NCI-H1436 treated with DMSO at 0.1 percent for 48 hours (cell line): ENCODE measurements at places on chromosomes 7 and 10.

DNA sequence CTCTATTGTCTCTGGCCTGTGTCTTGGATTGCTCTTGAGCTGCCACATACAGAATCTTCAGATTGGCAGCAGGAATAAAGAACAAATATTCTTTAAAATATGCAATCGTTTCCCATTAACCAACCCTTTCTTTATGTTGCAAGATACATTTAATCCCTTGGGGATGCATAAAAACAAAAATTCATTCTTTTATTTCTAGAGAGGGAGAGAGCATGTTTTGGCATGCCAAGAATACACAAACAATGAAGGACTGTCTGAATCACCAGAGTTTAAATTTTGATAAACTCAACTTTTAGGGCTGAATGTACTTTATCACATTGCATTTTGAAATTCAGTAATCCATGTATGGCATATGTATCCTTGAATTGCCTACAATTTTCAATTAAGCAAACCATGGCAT, 154.3 kb upstream of the SEMA3D start:
- DNase-seq: no peak

- no peak for DNase-seq
These were observed 375.7 kb upstream of the CDC14C start for GRCh38 chr7:48548667-48549066.

GRCh38 chr7:94364816-94365215, 29.9 kb upstream of the COL1A2 start:
- DNase-seq: no peak

DNA sequence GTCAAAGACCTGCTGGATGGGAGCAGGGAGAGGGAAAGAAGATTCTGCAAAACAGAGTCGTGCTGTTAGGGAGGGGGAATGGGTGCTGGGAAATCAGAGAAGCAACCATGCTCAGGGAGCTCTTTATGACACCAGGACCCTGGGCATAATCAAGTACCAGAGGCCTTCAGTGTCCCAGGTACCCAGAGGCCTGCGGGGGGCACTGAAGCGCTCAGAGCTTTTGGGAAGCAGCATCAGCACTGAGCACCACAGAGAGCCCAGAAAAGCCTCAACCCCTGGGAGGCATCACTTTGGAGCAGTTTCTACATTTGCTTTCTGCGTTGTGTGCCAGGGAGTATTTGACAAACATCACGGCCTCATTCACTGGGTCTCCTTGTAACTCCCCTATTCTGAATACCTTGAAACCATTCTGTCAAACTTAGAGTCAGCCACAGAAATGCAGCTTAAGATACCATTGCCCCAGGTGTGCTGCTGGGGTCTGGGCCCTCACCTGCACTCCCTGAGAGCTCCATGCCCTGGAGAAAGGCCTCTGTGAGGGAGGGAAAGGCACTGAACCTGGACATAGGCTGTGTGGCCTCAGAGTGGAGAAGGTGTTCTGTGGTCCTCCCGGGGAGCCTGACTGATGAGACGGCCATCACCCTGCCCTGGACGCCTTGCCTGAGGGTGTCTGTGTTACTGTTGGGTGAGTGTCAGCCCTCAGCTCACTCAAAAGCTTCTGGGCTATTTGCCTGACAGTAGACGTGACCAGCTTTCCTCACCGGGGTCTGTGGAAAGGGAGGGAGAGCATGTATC, 37.1 kb downstream of the CXCL12 start:
- DNase-seq: no peak

DNA sequence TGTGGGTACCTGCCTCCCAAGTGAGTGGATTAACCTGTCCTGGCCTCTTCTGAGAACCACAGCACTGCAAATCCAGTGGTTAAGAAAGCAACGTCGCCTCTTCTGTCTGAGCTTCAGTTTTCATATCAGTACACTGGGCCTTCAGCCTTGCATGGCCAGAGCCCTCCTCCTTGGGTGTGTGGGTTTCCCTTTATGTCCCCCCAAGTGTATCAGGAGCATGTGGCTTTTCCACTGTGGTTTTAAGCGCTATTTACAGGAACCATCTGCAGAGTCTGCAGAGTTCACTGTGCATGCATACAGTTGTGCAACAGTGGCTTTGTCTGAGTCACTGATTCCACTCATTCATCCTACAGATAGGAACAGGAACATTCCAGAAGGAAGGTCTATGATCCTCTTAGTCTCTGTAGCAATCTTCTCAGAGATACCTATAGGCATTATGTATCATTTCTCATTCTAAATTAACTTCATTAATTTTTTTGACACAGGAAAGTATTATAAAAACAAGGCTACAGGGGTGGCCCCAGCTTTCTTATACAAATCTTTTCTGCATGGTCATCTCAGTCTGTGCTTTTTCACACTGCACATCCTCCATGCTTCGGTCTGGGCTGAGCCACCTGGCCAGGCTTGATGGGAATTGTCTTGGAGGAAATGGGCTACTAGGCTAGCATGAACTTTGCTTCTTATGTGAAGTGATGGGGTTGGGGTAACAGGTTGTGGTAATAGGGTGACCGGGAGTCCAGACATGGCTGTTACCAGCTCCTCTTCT, 17.1 kb downstream of the MBL2 start:
- no peak for DNase-seq

GRCh38 chr7:30468041-30468440, 10.5 kb downstream of the NOD1 start:
- DNase-seq: no peak

DNA sequence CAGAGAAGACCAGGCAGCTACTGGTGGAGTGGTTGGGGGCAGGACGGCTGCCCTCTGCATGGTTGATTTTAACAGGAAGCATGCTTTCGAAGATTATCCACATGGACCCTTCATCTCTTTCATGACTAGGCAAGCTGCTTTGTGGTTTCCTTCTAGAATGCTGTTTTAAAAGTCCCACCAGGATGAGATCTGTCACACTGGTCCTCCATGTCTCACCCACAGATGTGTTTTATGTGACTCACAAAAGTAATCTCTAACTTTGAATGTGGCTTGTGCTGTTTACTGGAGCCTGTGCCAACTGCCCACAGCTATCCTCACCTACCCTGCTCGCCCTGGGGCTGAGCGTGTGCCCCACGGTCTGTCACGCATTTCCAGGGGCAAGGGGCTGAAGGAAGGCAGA, 188.8 kb downstream of the GFRA1 start:
- no peak for DNase-seq

GRCh38 chr7:15686957-15687545, 568 bp upstream of the MEOX2 start:
- DNase-seq: no peak

DNA sequence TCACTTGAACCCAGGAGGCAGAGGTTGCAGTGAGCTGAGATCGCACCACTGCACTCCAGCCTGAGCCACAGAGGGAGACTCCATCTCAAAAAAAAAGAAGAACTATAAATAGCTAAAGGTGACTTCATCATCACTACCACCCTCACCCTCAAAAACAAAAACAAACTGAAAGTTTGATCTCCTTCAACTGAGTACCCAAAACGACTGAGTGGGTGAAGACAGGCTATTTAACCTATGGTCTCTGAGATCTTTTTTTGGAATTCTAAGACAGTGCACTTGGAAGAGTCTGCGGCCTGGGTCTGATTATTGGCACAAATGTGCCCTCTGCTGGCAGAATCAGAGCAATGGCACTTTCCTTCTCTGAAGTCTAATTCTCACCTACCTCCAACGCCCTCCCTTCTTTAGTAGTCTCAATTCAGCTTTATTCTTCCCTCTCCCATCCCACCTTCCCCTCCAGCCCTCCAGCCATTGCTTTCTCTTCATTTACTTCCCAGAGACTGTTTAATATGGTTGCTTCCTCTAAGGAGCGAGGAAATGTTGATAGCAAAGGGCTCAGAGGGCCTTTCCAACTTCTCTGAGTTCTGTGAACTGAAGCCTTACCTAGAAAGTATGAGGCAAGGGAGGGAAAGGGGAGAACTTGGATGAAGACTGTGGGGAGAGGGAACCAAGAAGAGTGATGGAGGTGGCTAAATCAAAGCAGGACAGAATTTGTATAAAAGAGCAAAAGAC, 2.9 kb upstream of the MYOZ1 start:
- DNase-seq: no peak

GRCh38 chr7:157096286-157097055, 42.3 kb upstream of the UBE3C start:
- DNase-seq: peak; percentile 13

- DNase-seq: no peak
These were observed 5.5 kb upstream of the CPXM2 start for GRCh38 chr10:123897146-123897545.

DNA sequence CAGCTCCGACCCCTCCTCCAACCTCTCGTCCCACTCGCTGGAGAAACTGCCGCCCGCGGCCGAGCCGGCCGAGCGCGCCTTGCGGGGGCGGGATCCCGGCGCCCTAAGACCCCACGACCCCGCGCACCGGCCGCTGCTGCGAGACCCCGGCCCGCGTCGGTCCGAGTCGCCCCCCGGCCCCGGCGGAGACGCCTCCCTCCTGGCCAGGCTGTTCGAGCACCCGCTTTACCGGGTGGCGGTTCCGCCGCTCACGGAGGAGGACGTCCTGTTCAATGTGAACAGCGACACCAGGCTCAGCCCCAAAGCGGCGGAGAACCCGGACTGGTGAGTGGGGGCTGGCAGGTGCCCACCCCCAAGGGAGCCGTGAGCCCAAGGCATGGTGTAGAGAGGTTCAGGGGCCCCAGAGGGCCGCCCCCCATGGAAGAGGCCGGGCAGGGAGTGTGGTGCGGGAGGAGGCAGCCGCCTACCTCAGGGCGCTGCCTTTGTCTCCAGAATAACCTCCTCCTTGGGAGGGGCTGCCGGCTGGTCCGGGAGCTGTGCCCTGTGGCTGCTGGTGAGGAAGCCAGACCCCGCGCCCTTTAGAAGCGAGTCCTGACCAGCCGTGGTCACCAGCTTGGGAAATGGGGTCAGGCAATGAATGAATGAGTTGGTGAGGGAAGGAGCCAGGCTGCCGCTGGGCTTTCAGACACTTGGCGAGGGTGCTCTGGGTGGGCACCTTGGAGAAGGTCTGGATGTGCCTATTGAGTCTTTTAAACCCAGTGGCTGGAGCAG, 1.3 kb downstream of the FAM20C start:
- no peak for DNase-seq

DNA sequence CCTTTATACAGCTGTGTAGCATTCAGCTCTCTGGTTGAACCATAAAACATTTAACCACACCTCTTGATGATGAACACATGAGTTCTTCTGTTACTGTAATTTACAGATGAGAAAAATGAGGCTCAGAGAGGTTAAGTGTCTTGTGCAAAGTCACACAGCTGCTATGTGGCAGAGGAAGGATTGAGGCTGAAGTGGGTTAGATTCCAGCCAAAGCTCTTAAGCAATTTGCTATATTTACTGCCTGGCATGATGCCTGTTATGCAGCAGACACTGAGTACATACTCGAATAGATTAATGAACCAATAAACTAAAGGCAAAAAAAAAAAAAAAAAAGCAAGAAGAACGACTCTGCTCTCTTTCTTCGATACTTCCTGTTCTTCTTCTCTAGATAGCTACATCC, 35.7 kb downstream of the GFRA1 start:
- DNase-seq: no peak

GRCh38 chr10:100654782-100655325, 90.5 kb upstream of the PAX2 start:
- no peak for DNase-seq

DNA sequence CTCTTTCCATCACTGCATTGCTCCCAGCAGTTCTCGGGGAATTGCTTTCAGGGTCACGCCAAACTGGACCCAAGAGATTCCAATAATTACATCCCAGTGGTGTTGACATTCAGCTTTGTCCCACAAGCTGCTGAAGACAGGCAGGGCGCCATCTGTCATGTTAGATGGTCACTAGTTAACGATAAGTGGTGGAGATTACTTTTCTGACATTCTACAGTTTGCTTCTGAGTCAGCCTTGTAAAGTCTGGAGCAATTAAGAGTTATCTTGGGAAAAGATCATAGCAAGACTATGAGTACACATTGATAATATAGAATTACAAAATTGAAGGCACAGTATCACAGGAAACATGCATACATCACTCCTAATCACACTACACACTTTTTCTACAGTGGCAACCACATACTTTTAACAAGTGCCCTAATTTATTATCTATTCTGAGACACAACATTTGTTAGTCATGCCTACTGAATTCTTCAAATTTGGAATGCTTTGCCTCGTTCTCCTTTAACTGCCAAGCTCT, 41.9 kb downstream of the SEMA3C start:
- no peak for DNase-seq

DNA sequence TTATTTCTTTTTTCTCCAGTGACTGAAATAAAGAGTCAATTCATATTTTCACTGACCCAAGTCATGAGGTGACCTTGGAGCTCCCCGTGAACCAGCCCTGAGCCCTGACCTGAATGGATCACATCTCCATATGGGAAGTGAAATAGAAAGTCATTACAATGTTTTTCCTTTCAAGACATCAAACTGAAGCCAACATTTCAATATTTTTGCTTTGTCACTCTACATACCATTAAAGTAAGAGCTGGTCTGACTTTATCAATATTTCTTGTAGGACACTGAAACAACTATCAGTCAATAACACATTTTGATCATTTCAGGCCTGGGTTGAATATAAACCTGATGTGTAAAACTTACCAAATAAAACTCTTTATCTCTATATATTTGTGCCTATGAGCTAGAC, 249.8 kb upstream of the PHF14 start:
- DNase-seq: no peak

DNA sequence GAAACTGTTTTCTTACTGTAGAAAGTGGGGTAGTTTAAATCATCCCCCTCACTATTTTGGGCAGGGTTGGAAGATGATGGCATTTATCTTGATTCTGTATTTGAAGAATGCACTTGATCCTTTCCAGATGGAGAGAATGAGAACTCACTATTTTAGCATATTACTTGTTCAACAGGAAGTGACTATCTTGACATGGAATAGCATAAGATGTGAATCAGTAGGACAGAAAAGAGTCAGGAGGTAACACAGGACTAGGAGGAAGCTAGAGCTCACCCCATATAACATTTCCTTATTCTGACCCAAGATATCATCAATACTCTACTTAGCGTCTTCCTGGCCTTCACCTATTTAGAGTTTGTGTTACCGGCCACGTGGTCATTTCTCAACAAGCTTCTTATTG, 400.2 kb downstream of the PHTF2 start:
- DNase-seq: no peak

DNA sequence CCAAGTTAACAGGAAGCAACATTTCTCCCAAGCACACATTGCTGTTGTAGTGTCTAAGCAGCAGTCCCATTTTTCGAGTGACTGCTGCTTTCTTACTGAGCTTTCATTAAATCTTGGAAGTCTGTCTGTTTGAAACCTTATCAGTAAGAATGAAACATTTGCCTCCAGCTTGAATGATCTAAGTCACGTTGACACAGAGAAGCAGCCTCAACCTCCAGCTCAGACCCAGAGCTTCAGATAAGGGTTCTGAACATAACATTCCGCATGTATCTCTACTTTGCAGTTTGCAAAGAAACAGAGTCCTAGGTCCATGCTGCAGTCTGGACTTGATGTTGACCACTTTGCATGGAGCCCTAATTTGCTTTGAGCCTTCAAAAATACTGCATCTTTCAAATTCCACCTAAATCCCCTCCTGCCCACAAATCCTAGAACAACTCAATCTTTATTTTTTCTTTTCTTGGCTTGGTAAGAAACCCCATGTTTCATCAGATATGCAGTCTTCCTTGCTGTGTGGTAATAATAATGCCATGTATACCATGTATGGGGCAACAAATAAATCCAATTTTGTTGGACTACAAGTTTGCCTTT, 698.7 kb upstream of the IGFBP3 start:
- DNase-seq: no peak

- DNase-seq: peak; percentile 33
These were observed 32.3 kb upstream of the DGKB start for GRCh38 chr7:14934839-14935238.
